ENCODE measurements at places on chromosomes 5 and 9.

DNA sequence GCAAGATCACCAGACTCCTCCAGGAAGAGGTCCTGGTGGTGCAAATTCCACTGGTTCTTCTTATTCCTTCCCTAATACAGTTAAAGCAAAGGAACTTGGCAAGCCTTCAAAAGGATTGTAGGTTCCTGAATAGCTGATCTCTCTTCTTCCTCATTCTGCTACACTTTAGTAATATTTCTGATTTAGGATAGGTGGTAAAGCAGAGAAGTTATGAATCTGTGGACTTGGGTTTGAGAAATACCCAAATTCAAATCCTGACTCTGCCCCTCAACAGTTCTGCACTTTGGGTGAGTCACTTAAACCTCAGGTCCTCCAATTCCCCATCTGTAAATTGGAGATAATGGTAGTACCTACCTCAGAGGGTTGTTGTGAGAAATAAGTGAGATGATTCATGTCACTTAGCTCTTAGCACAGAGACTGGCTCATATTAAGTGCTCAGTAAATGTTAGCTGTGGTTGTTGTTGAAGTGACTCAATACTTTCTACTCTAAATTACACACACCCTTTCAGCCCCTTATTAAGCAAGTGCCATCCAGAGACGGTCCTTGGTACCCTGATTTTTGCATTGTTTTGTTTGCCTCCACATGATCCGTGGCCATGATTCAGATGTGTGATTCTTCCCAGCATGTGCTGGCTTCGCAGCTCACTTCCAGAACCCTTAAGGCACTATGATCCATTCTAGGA lies 5.2 kb downstream of the SH3RF2 start:
- no peak for DNase-seq

DNA sequence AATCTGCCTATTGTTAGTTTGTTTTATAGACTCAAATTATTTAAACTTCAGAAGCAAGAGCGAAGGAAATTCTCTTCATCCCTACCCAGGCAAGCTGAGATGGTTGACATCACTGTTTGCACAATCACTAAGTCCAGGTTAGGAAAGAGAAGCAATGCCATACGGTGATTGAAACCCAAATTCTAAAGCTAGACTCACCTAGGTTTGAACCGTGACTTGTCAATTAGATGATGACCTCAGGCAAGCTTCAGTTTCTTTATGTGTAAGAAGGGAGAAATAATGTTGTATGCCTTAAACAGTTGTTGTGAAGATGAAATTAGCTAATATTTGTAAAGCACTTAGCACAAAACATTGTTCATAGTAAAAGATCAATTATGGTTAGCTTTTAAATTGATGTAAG lies 96.5 kb upstream of the ANKRD55 start:
- DNase-seq, result no peak

GRCh38 chr5:149128023-149128875 lies 13.0 kb upstream of the ABLIM3 start:
- DNase-seq, result no peak

GRCh38 chr5:171223927-171224326 lies 85.1 kb upstream of the TLX3 start:
- DNase-seq, result no peak

- DNase-seq, result no peak
These were observed 31.5 kb upstream of the ADRB2 start for GRCh38 chr5:148794729-148795561.

Data from CD4-positive, alpha-beta T cell treated with Interleukin-21 for 1 hour (primary cell).